ENCODE measurements at places on chromosomes 12 and 14.

DNA sequence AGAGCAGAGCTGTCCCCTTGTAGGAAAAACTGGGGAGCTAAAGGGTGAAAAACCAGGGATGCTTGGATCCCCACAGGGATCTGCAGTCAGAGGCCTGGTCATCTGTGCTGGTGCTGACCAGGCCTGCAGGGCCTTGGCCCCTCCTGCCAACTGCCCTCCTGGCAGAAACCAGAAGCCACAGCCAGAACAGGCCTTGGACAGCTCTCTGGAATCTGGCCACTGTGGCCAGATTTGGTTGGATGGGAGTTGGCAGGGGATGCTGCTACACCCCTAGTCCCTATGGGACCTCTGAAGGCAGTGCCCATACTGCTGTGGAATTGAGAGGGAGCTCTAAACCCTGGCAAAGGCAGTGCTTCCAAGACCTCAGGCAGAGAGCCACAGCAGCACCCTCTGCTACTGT, 9.2 kb upstream of the GPX2 start:
- no peak for DNase-seq

DNA sequence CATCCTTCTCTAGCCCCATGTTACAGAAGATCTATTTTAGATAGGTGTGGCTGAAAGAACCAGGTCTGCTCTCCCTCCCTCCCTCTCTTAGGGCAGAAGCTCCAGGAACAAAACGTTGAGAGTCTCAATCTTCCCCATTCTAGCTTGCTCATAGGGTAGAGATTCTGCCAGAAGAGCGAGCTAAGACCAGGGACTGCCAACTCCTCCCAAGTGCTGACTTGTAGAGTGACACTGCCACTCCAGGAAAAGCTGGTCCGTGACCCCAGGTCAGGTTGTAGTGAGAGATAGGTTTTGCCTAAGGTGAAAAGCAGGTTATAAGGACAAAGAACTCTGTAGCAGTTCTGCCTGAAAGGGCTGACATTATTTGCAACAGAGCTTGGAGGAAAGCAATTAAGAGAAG, 73.4 kb downstream of the INSM2 start:
- no peak for DNase-seq

GRCh38 chr12:16300122-16300521, 22.6 kb upstream of the SLC15A5 start:
- DNase-seq: no peak

- no peak for DNase-seq
Observed at GRCh38 chr12:68911197-68911718, 21.7 kb downstream of the CPM start.

- DNase-seq: no peak
Observed at GRCh38 chr12:52946334-52946733, 2.6 kb upstream of the KRT18 start.

GRCh38 chr12:80313209-80313608, 130.8 kb upstream of the PTPRQ start:
- no peak for DNase-seq

- no peak for DNase-seq
Observed at GRCh38 chr14:98984719-98985041, 287.3 kb downstream of the BCL11B start.

DNA sequence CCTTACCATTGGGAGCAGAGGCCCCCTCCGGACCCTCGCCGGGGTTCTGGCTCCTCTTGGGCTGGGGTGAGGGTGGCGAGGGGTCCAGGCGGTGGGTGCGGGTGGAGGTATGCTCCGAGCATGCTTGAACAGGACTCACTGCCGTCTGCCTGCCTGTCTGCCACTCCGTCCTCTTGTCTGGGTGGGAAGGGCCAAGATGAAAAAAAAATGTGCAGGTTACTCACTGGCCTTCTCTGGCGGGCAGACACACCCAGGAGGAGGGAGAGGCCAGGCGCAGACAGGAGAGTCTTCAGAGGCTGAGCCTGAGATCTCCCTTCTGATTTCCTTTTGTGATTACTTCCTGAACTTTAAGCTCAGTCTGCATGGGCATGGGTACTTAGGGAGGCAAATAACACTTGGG, 76.1 kb downstream of the STON2 start:
- DNase-seq: no peak

- no peak for DNase-seq
Observed at GRCh38 chr14:29548948-29549370, 378.7 kb downstream of the PRKD1 start.

GRCh38 chr14:36974985-36975384, 197.4 kb downstream of the SLC25A21 start:
- DNase-seq: no peak

DNA sequence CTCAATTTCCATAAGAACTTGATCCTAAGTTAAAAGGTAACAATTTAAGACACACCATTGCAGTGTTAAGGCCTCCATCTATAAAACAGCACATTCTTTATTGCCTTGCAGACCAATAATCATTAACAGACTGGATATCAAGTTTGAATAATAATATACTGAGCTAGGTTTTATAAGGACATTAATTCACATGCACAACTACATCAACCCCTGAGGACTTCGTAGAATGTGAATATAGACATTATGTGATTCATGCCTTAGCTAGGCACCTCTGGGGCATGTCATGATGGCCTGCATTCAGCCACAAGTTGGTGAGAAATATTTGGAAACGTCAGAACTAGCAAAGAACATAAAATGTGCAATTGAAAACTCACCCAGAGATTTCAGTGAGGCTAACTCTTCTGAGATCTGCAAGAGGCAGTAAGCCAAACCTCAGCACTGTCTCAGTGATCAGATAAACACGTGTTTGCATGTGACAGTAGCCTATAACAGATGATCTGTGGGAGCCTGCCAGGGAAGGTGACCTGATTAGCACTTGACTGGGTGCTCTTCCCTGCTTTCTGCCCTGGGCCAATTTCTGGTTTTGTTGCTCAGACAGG, 492.2 kb downstream of the FLRT2 start:
- DNase-seq: no peak

GRCh38 chr14:79514700-79515099, 696.6 kb downstream of the DIO2 start:
- DNase-seq: no peak

- no peak for DNase-seq
Observed at GRCh38 chr14:89387922-89388685, 28.9 kb downstream of the FOXN3 start.

GRCh38 chr12:88893801-88894200, 313.5 kb upstream of the KITLG start:
- no peak for DNase-seq
